Peyer's patch (tissue), 4 donors: ENCODE measurements at places on chromosomes 12 and 14. TPM values are rescaled to one million over a fixed set of nuclear protein-coding genes. Genes with fewer than 3 reads are reported as not detected.

P2RX2 gene
- total RNA-seq: not detected

DNA sequence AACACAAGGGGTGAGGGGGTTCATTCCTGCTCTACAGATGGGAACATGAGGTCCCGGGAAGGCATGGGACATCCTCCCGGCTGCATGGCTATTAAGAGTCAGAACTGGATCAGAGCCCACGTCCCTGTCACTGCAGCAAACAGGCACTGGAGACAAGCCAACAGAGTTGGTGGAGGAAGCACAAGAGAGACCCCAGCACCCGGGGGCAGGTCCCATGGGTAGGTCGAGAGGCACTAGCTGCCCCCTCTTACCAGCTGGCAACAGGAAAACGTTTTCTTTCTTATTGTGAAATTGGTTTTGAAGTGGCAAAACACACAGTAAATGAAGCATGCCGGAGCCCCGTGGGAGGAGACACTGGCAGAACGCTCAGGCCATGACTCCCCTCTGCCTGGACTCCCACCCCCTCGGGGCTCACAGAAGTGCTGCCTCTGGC lies 43.6 kb downstream of the SYNE3 start:
- no peak for DNase-seq

DNA sequence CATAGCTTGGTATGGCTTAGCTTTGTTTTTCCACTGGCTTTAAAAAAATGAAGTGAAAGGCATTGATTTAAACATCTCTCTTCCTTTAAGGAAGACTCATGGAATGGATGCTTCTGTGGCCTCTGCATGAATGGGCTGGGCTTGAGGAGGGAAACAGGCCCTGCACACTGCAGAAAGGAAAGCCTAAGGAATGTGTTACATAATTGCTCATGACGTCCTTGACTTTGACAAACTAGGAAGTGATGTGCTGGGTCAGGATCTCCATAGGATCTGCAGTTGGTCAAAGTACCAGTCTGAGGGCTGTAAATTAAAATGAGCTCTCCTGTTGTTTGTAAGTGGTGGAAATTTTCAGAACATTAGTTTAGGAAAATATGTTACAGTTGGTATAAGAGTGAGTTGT lies 12.7 kb downstream of the SAMD4A start:
- no peak for DNase-seq

DNA sequence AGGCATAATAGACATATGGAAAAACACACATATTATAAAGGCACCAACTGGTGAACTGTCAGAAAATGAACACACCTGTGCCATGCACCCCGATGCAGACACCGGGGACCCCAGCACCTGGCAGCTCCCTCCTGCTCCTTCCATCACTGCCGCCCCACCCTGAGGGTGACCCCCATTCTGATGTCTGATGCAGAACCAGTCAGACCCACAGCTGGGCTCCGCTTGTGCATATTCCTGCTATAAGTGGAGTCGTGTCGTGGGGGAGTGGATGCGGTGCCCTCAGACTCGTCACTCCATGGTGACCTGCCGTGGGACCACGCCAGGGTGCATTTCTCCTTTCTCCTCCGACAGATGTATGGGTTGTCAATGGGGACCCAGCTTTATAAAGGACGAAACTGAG lies 45.7 kb upstream of the MEG3 start:
- no peak for DNase-seq

DNA sequence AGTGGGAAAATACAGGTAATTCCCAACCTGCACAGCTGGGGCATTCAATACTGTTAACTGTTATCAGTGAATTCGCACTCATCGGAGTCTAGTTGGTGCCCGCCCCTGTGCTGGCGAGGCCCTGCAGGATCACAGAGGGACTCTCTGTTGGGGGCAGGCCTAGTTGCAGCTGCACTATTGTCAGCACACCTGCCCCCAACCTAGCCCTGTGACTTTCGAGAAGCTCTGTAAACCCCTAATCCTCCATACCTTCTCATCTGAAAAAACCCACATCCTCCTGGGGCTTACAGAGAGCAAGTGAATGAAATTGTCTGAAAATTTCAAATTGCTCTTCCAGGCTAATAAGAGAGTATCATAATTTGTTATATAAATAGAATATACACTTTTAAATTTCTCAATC lies 132.2 kb upstream of the NUDT4 start:
- no peak for DNase-seq

FSCB gene
- not detected for total RNA-seq

- no peak for DNase-seq
Measured at GRCh38 chr12:77553976-77554619, 276.6 kb upstream of the NAV3 start.

TAS2R31 gene
- 8.1 TPM for total RNA-seq

FAM181A gene
- total RNA-seq: not detected

- DNase-seq: no peak
Measured at GRCh38 chr14:102750376-102750775, 26.9 kb upstream of the TRAF3 start.

- DNase-seq: peak; percentile 70
Measured at GRCh38 chr14:106511006-106511799, 984.8 kb downstream of the TMEM121 start.

KRT4 gene
- not detected for total RNA-seq

SDS gene
- total RNA-seq: not detected

DNA sequence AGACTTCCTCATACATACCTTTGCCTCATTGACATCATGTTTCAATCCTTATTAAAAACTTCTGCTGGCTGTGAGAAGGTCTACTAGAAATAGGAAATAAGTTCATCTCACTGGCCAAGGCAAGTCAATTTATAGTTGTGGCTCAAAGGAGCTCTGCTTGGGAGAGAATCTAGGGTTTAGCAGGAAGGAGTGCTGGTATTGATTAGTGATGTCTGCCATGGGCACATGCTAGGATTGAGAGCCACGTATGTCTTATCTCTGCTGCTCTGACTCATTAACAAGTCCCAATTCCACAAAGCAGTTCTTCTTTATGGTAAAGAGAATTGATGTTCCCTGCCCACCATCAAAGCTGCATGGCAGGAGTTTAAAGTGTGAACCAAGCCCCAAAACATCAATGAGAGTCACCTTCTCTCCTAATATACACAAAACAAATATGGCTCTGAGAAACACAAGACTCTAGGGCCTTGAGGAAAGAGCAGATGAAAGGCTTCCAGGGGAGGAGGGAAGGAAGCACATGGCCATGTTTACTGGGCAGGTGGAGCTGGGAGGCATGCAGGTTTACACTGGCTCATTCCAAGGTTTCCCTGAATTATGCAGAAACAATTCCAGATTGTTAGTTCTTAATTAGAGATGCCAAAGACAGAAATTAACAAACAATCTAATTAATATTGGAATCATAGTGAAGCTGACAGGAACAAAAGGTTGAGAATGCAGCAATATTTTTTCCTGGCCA lies 931.9 kb upstream of the TMEM132C start:
- DNase-seq: no peak

DNA sequence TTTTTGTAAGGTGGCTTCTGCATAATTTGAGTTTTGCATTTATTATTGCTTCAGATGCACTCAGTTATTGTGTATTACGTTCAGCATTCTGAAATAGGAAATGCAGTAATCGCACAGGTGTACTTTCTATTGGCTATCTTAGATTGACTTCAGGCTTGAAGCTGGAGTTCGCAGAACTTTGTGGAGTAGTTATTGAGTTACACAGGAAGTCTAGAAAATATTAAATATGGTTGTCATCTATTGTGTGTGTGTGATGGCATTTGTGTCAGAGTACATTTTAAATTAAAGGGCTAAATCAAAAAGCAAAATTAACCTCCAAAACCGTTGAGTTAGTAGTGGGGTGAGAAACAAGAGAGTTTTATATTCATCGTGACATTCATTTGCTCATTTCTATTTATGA lies 2.7 kb downstream of the ARID2 start:
- no peak for DNase-seq

DNA sequence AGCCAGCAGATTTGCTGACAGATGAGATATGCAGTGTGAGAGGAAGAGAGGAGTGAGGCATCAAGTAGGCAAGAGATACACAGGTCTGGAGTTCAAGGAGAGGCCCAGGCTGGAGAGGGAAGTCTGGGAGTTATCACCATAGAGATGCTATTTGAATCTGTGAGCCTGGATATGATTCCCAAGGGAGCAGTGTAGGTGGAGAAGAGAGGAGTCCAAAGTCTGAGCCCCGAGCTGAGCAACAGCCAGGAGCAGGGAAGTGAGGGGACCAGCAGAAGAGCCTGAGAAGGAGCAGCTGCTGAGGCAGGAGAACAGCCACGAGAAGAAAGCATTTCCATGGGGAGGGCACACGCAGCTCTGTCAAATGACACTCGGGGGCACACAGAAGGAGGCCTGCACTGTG lies 20.2 kb upstream of the NXPH4 start:
- DNase-seq: no peak

- no peak for DNase-seq
Measured at GRCh38 chr12:55885113-55885512, 42.4 kb upstream of the MMP19 start.

SAV1 gene
- total RNA-seq: 18.3 TPM

DNA sequence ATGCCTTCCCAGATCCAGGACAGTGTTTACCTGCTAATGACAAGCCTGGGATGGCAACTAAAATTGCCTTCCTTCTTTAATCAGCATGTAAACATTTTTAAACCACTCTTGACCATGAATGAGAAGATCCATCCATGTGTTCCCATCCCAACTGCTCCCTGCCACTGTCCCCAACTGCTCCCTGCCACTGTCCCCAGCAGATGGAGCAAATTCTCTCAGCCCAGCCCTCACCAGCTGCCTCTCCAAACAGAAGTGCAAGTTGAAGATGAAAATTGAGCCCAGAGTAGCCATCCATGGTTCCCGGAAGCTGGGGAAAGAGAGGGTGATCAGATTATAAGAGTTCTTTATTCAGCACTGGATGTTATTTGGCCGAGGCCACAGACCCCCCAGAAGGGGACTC lies 133.1 kb downstream of the SLC15A4 start:
- DNase-seq: no peak

KLHL42 gene
- 16.5 TPM for total RNA-seq

GRCh38 chr14:58638231-58639197 lies 752 bp downstream of the DACT1 start:
- peak; percentile 60 for DNase-seq

OGFOD2 gene
- 32.6 TPM for total RNA-seq

SLCO1A2 gene
- total RNA-seq: not detected

DNA sequence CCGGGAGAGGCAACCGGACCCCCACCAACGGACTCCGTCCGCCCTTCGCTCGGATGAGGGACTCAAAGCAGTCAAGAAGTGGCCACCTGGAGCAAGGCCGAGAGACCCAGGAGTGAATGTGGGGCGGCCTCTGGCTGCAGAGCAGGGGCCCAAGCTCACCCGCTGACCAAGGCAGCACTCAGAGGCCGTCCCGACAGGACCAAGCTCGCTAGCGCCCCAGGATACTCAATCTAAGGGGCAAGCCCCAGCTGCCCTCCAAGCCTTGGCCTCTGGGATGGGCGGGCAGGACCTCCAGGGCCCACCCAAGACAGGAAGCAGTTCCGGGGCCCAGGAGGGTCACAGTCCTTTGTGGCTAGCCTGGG lies 936 bp downstream of the AKT1 start:
- DNase-seq: no peak

- DNase-seq: no peak
Measured at GRCh38 chr14:101862711-101863110, 101.2 kb downstream of the PPP2R5C start.

CIROP gene
- not detected for total RNA-seq

DNA sequence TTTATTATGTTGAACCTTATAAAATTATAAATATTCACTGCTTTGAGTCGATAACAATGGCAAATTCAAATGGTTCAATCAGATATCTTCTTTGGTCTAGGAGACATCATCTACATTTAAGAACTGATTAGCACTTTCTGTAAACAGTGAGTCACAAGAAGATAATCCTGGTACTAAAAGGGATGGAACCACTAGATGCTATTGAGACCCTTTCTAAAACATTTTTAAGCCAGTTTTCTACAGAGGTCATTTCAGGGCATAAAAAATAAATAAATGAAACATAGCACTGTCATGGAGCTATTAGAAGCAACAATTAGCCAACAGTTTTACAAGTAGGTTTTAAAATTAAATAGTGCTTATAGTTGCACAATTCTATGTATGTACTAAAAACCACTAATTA lies 212.2 kb downstream of the DUSP6 start:
- no peak for DNase-seq

NFE2 gene
- total RNA-seq: not detected

GRCh38 chr14:20380681-20381080 lies 32.6 kb downstream of the TEP1 start:
- no peak for DNase-seq

ISCA2 gene
- total RNA-seq: 15.8 TPM

DNA sequence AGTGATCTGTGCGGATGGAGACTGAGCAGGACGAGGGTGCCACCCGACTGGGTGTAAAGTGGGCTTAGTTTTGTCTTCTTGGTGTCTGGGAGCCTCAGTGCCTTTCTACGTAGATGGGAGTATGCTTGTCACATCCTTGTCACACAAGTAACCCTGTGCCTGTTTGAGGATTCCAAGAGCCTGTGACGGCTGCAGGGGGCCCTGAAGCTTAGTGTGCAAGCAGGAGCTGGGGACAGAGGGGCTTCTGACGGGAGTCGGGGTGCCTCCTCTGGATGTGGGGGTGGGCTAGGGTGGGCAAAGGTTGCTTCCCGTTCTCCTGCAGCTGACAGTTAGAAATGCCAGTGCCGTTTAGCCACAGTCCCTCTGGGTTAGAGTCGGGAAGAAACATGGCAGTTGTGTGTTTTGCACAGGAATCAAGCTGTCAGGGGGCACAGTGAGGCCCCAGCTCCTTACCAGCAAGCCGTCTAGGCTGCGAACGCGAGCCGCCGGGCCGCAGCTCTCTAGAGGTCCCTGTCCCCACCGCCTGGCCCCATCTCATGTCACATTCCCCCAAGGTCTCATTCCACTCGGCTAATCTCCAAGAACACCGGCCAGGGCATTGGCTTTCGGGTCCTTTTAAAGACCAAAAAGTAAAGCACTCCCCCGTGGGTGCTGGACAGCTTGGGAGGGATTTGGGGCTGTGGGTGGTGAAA lies 7.0 kb downstream of the RTL1 start:
- peak; percentile 28 for DNase-seq

ERBB3 gene
- 387 TPM for total RNA-seq

DNA sequence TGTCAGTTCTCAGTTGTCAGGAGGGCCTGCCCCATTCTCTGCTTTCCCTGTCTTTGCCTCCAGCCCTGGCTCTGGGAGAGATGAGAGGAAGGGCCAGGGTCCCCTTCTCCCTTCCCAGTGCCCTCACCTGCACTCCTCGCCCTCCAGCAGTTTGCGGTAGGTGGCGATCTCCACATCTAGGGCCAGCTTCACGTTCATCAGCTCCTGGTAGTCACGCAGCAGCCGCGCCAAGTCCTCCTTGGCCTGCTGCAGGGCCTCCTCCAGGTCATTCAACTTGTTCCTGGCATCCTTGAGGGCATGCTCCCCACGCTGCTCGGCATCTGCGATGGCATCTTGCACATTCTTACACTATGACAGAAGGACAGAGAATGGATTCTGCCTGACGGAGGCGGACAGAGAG lies 5.4 kb downstream of the KRT2 start:
- DNase-seq: no peak

DNA sequence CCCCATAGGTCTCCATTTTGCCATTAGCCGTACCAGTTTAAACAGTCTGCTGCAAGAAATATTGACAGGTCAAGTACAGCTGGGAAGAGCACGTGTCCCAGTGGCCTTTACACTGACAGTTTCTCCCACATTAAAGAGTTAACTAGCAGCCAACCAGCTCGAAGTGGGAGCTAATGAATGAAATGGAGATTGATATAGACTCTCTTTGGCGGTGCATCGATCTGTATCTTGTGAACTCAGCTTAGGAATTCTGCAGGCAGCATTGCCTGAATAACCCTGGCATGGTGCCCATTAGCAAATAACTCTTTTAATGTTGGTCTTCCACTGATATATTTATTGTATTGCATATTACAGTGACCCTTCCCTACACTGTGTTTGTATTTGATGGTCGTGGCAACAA lies 319.4 kb downstream of the EGLN3 start:
- no peak for DNase-seq

- DNase-seq: no peak
Measured at GRCh38 chr14:83994020-83994419, 1535.9 kb upstream of the FLRT2 start.
